DMS 273 treated with DMSO at 0.1 percent for 48 hours (cell line): ENCODE measurements at places on chromosomes 4 and X.
A peak's percentile ranks its signal among the peaks of the same experiment; 100 is the strongest.

DNA sequence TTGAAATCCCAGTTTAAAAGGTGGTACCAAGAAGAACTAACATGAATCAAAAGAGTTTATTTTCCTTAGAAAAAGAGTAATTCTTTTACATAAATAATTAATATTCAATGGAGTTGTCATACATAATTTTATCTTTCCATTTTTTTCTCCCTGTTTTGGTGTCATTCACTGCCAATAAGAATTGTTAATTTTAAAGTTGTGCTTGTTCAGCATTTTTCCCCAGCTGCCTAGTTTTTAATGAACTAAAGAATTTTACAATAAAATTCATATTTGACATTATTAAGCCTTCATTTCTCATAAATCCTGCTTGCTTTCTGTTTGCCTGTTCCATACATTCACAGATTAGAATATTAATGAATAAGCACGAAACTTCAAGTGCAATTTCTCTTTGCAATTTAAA, 393.6 kb downstream of the GRXCR1 start:
- no peak for DNase-seq

DNA sequence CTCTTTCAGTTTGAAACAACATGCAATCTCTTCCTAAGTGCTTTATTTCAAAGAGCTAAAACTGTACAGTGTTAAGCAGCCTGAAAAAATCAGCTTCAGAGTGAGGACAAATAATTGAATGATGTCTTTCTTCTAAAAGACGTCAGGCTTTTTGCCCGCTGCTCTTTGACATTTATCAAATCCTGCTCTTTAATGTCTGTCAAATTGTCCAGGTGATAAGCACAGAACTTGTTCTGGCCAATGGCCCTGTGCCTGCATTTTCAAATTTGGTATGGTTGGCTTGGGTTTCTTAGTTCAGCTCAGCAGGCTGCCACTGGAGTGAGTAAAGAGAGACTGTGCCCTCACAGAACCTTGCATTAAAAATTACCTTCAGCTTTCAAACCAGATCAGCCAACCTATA, 712.9 kb upstream of the LCORL start:
- no peak for DNase-seq

DNA sequence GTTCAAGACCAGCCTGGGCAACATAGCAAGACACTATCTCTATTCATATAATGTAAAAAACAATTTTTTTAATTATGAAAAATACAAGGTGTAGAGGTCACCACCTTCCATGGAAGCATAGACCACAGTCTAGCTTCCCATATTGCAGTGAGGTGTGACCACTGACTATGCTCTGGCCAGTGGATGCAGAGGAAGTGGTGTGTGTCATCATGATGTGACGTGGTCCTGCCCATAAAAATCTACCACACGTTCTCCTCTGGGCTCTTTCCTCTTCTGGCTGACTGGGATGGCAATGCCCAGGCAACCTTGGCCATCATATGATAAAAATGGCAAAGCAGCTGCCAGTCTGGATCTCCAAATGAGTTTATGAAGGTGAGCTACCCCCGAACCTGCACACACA, 65.7 kb downstream of the RBM47 start:
- DNase-seq: no peak

GRCh38 chrX:124289443-124289842, 43.0 kb upstream of the TEX13D start:
- DNase-seq: no peak

DNA sequence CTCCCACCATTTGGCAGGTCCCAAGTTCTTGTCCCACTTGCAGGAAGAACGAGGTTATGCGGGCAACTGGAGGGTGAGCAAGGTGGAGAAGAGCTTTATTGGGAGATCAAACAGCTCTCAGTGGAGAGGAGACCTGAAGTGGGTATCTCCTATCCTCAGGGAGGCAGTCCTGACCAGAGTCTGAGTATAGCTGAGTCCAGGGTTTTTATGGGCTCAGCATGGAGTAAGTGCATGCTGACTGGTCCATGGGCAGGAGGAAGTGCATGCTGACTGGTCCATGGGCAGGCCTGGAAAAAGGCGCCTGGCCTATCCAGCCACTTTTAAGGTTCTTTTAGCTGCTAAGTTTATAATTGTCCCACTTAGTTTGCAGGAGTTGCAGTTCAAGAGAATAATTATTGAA, 7.4 kb upstream of the HNRNPD start:
- DNase-seq: no peak

DNA sequence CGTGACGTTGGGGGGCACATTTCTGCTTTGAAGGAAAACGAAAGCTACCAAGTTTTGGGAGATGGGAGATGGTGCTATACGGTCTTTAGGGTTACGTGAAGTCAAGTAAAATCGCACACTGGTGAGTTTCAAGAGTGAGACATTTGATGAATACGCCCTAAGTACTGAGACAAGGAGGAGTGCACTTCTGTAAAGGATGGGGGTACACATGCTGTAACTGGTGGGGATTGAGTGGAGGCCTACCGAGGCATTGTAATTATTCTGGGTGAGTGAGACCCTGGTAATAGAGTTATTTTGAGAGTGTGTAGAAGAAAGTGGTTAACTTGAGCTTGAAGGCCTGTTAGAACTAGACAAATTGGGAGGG, 536 bp downstream of the SH3BGRL start:
- no peak for DNase-seq

DNA sequence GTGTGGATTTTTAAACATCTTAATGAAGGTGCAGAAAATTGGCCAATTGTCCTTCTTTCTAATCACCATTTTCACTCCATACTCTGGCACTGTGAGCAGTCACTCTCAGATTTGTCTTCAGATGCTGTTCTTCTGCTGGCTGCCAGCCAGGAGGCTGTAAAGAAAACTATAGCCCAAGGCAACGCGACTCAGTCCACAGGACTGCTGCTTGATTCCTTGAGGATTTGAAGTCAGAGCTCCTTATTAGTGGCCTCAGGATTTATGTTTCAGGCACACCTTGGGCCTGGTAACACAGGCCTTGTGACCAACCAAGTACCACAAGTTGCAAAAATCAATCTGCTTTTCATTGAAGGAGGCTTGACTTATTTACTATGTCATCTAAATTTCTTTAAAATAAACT, 342.6 kb downstream of the GPM6A start:
- DNase-seq: no peak

- peak; percentile 12 for DNase-seq
Observed at GRCh38 chr4:57051095-57051494, 59.1 kb downstream of the IGFBP7 start.

DNA sequence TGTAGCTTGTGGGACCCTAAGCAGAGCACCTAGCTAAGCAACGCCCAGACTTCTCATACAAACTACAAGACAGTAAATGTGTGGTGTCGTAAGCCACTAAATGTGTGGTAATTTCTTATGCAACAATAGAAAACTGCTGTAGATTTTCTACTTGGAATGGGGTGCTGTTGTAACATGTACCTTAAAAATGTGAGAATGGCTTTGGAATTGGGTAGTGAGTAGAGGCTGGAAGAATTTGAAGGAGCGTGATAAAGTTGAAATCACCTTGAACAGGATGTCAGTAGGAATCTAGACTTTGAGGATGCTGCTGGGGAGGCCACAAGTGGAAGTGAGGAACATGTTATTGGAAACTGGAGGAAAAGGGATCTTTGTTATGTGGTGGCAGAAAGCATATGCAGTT, 43.2 kb upstream of the FUNDC1 start:
- no peak for DNase-seq

DNA sequence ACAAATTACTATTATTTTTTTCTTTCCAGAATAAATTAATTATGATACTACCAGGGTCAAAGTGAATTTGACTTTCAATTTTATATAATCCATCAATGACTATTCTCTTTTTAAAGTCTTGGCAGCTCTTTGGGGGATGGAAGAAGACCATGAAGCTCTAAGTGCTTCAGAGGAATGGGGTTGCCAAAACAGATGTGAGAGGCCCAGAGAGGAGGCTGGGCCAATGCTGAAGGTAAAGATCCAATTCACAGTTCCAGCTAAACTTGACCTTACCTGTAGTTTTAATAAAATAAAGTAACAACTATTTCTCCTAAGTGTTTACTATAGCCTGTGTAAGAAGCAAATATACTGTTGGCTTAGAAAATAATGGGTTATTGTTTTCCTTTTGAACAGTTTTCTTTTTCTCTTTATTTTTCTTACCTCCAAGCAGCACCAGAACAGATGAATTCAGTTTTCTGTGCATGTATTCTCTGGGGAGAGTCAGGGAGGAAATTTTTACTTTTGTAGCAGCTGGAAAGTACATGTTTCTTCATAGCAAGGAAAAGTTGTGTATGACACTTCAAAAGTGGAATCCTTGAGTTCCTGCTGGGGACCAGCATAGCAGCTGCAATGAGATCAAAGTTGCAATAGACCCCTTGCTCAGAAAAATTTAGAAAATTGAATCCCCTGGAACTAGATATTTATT, 104.9 kb downstream of the CEP44 start:
- DNase-seq: no peak

GRCh38 chr4:108483650-108484049, 136.7 kb upstream of the RPL34 start:
- no peak for DNase-seq

DNA sequence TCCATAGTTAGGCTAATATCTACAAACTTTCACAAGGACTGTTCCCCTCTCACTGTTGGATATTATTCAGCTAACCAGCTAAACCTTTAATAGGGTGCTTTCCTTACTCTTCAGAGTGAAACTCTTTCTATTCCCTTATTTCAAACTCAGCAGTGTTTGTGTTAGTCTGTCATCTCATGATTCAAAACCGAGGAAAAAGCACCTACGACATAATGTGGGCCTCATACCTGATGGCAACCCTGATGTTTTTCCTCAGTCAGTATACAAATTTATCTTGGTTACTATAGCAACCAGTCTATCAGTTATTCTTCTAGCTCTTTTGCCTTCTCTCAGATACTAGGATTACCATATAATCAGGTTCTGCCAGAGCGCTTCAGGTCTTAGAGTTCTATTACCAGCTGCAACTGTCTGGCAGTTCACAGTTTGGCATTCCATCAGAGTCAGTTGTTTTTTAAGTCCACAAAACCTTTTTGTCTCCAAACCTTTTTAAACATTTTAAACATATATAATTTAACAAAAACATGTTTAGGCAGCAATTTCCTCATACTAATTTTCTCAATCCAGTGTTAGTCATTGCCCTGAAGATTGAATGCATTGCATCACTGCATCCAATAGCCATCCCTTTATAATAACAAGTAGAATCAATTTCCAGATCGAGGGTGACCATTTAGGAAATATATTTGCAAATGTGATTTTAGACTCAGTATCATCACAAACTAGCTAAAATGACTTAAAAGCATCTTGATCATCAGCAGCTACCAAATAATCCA, 7.4 kb downstream of the WDR44 start:
- no peak for DNase-seq

DNA sequence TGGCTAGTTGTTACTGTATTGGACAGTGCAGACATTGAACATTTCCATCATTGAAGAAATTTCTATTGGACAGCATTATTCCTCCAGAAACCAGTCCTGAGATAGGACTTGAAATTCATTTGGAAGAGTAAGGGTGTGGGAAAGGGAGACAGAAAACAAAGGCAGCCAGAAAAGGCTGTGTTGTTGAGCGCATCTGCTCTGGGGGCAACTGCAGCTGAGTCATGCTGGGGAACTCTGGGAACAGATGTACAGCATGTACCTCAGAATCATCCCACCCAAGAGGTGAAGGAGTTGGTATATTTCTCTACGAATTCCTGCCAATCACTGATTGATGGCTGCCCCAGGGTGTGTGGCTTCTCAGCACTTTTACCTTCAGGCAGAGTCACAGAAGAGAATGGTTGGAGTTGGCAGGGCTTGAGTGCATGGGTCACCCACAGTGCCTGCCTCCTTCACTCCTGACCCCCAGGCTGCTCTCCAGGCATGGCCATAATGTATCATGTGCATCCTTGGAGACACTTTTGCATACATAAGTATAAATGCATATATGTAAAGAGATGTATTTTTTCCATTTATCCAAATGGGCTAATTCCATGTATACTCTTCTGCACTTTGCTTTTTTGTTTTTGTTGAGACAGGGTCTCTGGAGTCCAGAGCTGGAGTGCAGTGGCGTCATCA, 39.4 kb downstream of the GEMIN8 start:
- no peak for DNase-seq

DNA sequence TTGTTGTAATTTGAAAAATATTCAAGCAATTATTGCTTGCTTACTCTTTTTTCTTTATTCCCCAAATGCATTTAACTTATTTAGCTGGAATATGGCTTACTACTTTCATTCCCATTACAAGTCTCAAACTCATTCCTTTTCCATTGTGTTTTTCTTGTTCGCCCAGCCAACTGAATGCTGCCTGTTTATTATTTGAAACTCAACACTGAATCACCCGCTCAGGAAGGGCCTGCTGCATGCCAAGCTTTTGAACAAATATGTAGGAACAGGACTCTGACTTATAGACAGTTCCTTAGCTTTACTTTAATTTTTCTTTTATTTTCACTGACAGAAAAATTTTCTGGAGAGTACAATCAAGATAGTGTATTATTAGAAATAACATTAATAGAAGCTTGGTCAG, 12.9 kb downstream of the PCDH18 start:
- DNase-seq: no peak

DNA sequence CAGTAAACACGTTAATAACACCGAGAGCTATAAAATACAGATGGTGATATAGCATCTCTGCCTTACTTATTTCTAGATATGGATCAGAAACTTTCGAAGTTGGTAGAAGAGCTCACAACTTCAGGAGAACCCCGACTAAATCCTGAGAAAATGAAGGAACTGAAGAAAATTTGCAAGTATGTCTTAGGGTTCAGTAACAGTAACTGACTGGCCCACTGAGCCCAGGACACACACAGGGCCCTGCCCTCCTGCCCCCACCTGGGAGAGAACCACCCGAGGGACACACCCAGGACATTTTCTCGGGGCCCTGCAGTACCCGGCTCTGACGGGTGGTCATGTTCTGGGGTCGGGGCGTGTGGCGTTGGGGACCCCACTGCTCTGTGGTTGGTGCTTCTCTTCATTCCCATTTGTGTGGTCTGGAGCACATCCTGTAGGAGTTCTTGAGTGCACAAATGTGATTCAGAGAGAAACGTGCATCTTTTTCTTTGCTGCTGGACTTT, 1.1 kb downstream of the UVSSA start:
- DNase-seq: no peak

GRCh38 chrX:11135564-11136185, 24.5 kb downstream of the HCCS start:
- no peak for DNase-seq

DNA sequence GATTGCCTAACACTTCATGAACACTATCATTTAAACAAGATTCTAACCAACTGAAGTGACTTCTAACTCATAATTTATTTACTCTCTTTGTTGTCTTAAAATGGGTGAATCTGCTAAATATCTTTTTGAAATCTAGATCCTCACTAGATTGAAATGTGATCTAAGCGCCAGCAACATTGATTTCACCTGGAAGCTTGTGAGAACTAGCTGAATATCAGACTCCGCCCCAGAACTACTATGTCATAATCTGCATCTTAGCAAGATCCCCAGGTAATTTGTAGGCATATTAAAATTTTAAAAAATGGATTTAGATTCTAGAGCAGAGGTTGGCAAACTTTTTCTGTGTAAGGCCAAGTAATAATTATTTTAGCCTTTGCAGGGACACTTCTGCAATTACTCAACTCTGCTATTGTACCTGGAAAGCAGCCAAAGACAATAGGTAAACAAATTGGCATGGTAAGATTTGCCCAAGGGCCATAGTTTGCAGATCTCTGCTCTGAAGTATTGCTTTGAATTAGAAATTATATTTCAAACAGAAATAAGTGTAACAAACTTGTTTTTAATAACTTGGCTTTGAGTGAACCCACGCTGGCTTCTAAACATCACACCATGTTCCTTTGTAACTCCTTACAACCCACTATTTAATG, 121.5 kb downstream of the REELD1 start:
- DNase-seq: no peak

- no peak for DNase-seq
Observed at GRCh38 chr4:1201851-1202525, 29.6 kb upstream of the SPON2 start.
